ENCODE measurements at places on chromosomes 7 and 10. TPM values are rescaled to one million over a fixed set of nuclear protein-coding genes. Genes with fewer than 3 reads are reported as not detected.

DNA sequence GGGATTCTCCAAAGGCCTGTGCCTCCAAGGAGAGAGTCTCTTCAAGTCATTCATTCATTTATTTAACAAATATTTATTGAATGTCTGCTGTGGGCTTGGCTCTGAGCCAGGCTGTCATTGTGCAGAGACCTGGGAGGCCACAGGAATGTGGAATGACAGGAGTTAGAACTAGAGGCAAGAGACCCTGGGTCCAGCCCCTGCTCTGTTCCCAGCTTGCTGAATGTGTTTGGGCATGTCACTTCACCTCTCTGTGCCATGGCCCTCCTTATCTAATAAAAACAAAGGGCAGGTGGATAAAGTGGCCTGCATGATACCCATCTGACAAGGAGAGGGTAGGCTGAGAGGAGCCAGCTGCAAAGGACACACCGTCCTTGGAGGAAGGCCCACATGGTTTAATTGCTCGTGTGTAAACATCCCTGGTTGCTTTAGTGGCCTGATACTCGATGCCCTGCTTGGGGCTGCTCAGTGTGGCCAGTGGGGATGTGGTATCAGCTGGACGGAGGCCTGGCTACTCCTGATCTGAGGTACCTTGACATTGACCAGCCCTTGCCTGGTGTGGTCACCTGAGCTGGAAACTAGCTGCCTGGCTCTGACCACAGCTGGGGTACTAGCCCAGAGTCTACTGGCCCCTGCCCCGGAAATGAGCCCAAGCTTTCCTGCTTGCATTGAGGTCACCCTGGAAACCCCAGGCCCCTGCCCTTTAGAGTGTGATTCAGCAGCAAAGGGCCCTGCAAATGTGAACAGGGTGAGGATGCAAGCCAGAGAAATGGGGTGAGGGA, 116.2 kb downstream of the CDH23 start:
- H3K4me1 ChIP-seq = peaks cover 22% of the 10 kb centered on the region
- H3K4me3 ChIP-seq = no peak overlapping the region
- H3K36me3 ChIP-seq = no peaks in the 10 kb centered on the region
- peaks cover 77% of the 10 kb centered on the region for H3K27me3 ChIP-seq
- H3K27ac ChIP-seq = no peak overlapping the region

The ZMIZ1 gene
- 20.3 TPM for total RNA-seq

The CNPY1 gene
- not detected for total RNA-seq

DNA sequence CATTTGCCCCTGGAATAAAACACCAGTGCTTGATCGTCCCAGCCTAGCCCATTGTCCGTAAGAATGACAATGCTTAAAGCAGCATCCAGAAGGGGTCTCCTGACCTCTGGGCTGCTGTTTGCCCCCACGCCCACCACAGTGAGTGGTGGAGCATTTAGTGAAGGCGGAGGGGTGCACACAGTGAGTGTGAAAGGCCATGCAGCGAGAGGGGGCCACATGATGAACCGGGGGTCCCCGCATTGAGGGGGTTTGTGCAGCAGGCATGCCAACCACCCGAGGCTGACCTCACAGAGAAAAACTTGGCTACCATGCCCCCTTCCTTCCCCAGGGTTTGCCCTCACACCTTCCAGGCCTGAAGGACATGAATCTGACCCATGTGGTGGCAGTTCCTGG, 28.4 kb downstream of the CPXM2 start:
- H3K27me3 ChIP-seq = peaks cover 72% of the 10 kb centered on the region
- H3K36me3 ChIP-seq = no peaks in the 10 kb centered on the region
- no peaks in the 10 kb centered on the region for H3K4me1 ChIP-seq
- no peak for DNase-seq
- H3K4me3 ChIP-seq = no peak overlapping the region
- no peak overlapping the region for H3K27ac ChIP-seq

DNA sequence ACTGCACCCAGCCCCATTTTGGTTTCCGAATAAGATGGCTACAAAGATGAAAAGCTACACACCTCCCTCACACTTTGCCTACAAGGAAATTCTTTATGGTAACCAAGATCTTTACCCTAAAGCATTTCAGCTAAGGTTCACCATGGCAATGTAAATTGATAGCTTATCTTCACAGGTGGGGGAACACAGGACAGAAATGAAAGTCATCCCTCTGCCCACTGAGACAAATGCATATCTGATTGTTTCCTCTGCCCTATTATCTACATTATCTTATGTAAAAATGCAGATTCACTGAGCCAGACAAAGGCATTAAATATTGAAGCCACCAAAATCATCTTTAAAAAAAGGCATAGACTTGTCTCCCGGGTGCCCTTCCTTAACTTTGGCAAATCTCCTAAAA, 3.2 kb upstream of the TMEM139 start:
- DNase-seq = no peak
- no peaks in the 10 kb centered on the region for H3K27me3 ChIP-seq
- H3K27ac ChIP-seq = no peak overlapping the region
- peaks cover 51% of the 10 kb centered on the region for H3K4me1 ChIP-seq

DNA sequence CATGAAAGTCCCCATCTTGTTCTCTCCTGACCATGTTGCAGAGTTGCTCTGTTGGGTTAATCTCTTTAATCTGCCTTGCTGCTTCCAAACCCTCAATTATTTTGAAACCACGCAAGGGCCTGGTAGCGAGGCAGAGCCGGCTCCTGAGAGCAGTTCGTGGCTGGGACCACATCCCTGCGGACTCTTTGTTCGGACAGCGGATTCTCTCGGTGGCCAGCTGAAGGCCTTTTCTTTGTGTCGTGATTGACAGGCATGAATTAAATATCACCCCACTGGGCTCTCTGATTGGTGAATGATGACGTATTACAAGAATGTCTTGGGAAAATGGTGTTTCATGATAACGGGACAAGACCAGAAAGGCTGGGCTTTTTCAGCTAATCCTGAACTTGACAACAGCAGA, 66.9 kb upstream of the ARHGAP21 start:
- DNase-seq = no peak
- H3K36me3 ChIP-seq = no peaks in the 10 kb centered on the region
- no peaks in the 10 kb centered on the region for H3K4me1 ChIP-seq
- no peaks in the 10 kb centered on the region for H3K27me3 ChIP-seq
- no peak overlapping the region for H3K27ac ChIP-seq

DNA sequence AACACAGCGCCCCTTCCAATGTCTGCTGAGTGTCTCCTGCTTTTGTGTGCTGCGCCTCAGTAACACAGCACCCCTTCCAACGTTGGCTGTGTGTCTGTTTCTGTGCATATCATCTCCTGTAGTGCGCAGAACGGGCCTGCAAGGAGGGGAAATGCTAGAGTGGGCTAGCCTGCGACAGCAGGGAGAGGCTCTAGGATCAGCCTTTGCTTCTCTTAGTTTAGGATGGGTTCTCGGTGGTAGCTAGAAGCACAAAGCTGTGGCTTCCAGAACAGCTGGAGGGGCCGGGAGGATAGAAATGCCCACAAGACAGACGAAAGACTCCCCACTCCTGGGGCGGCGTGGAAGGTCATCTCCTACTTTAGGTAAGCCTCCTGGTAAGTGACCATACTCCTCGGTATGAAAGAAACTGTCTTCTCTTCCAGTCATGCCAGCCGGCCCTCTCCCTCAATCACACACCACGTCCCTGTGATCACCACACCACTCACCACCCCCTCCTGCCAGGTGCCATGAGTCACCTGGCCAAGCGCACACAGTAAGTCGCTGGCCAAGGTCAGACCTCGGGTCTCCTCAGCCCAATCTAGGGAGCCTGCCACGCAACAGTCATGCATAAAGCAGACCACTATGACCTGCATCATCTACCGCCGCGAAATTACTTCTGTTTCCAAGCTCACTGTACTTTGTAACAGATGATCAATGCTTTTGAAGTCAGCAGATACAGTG, 4.8 kb downstream of the PITRM1 start:
- H3K27me3 ChIP-seq = no peaks in the 10 kb centered on the region
- H3K27ac ChIP-seq = no peak overlapping the region
- H3K4me1 ChIP-seq = peaks cover 2% of the 10 kb centered on the region
- peaks cover 64% of the 10 kb centered on the region for H3K36me3 ChIP-seq
- no peak for DNase-seq

The HABP2 gene
- 1.0 TPM for total RNA-seq

GRCh38 chr10:80520661-80521470, 16.8 kb upstream of the SH2D4B start:
- H3K36me3 ChIP-seq = peaks cover 72% of the 10 kb centered on the region
- no peaks in the 10 kb centered on the region for H3K4me1 ChIP-seq
- no peak overlapping the region for H3K27ac ChIP-seq
- no peaks in the 10 kb centered on the region for H3K27me3 ChIP-seq
- H3K4me3 ChIP-seq = no peak overlapping the region

DNA sequence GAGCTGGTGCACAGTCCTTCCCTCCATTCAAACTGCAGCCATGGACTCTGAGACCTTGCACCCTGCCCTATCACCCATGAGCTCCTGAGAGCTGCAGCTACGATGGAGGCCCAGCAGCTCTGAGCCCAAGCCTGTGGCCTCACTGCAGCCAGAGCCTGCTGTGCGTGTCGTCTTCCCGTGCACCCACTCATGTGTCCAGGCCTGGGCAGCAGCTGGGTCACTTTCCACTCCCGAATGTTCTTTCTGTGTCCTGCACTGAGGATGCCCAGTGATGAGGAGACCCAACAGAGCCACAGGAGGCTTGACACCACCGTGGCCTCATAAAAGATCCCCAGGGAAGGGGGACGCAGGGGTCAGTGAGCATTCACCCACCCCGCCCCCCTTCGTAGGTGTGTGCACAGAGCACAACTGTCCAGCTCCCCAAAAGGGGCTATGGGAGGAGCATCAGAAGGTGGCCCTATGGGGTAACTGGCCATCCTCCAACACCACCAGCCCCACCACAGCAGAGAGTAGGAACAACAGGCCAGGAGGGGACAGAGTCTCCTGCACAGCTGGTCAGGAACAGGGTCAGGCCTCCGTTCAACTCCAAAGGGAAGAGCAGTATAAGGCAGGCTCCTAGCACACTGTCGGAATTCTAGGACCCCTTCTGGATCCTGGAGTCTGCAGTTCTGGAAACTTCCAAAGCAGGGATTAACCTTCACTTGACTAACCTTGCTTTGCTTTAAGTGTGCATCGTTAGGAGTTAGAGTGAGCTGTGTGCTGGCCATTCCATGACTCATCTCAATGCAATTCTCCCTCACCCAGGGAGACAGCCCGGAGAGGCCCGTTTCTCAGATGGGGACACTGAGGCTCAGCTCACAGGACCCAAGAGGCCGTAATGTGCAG, 52.6 kb downstream of the RASGEF1A start:
- H3K4me3 ChIP-seq = no peak overlapping the region
- H3K27me3 ChIP-seq = peaks cover 23% of the 10 kb centered on the region
- no peak overlapping the region for H3K27ac ChIP-seq
- DNase-seq = no peak
- no peaks in the 10 kb centered on the region for H3K36me3 ChIP-seq
- H3K4me1 ChIP-seq = no peaks in the 10 kb centered on the region

The LBX1 gene
- total RNA-seq = not detected

DNA sequence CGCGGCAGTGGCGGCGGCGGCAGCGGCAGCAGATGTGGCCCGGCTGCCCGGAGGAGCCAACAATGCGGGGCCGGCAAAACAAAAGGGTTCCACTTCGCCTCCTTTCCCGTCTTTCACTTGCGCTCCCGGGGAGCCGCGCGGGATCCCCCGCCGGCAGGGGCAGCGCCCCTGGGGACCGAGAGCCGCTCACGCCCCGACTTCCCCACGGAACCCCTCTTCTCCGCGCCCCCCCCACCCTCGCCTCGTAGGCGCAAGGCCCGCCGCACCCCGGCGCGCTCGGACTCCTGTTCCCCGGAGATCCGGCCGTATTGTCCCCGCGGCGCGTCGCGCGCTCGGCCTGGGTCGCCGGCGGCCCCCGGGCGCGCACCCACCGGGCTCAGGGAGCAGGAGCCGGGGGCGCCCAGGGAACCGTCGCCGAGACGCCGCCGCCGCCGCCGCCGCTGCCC, 854 bp downstream of the CTBP2 start:
- peak overlapping the region; percentile 75 for H3K4me3 ChIP-seq
- H3K27ac ChIP-seq = no peak overlapping the region
- no peak for DNase-seq
- H3K27me3 ChIP-seq = no peaks in the 10 kb centered on the region
- peaks cover 71% of the 10 kb centered on the region for H3K36me3 ChIP-seq
- peaks cover 12% of the 10 kb centered on the region for H3K4me1 ChIP-seq

- H3K4me3 ChIP-seq = no peak overlapping the region
- H3K27ac ChIP-seq = no peak overlapping the region
- H3K27me3 ChIP-seq = no peaks in the 10 kb centered on the region
Observed at GRCh38 chr7:68718097-68718551, 880.2 kb upstream of the AUTS2 start.

Data from Calu3 (cell line).